ENCODE measurements at places on chromosomes 7 and 10.

DNA sequence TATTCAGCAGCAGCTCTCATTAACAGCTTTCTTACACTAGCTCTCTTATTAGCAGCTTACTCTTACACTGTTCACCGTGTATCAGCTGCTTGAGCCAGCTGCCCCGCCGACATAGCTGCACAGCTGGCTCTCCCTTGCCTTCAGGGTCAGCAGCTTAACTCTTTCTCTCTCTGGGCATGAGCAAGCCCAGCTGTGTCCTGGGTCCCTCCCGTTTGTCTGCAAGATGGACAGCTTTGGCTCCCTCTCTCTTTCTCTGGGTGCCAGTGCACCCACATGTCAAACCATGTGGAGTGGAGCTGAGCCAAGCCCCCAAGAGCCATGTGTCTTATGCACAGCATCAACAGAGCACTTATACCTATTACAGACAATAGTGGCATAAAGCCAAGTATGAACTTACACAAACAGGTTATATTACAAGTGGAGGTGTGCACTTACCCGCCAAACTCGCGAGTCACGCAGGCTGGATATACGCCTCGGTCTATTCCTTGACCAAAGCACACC, 35.7 kb upstream of the MTPAP start:
- peak; percentile 19 for DNase-seq

DNA sequence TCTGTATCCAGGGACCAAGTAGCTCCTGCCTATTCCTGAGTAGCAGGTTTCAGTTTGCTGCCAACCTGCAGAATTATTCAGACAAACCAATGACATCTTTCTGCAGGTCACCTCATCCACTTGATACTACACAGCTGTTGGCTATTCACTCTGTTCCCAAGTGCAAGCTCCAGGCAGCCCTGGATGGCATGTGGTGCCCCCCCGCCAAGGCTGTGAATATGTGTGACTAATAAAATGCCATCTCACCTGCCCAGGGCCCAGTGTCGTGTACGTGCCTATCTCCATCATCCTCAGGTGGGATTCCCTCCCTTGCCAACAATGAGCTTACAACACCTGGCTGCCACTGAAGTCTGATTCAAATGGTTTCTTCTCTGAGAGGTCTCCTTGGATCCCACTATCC, 125.8 kb downstream of the RAB11FIP2 start:
- no peak for DNase-seq

DNA sequence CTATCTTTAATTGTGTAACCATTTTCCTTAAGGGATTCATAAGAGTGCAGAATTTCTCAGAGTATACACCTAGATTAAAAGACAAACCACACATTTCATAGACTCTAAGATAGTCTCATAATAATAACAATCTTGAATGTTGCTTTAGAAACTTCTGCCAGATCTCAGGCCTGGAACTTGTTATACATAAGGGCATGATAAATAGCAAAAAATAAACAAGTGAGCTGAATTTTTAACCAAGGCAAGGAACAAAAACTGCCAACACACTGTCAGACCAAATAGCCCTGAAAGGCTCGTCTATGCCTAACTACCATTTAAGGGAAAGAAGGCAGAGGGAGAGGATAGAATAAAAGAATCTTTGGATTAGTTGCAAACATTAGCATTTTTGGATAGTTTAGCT, 65.8 kb upstream of the SEMA3C start:
- no peak for DNase-seq

DNA sequence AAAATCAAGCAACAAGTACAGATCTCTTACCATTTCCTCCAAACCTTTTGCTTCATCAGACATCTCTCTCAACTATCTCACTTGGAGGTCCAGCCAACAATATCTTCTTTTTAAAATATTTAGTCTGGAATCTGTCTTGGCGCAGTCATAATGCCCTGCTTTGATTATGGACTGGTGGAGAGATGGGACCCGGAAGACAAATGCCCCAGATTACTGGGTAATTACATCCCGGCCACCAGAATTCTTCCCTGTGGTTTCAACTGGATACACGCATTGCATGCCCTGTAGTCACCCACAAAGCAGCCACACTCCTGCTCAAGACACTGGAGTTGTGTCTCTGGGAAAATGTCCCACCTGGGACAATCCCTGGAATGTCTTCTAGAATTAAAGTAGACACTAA, 65.5 kb downstream of the BPGM start:
- no peak for DNase-seq

DNA sequence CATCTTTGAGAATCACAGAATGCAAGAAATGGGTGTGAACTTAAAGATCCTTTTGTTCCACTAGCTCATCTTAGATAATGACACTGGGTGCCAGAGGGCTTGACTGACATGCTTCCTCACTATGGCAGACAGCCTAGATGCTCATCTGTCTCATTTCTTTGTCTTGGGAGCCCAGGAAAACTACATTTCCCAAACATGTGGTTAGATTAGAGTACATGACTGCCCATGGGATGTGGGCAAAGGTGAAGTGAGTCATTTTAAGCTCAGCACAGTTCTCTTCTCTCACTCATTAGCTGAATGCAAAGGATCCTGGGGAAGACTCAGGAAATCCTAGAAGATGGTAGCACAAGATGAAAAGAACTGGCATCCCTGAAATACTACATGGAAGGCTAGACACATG, 32.5 kb upstream of the TBX20 start:
- DNase-seq: no peak

DNA sequence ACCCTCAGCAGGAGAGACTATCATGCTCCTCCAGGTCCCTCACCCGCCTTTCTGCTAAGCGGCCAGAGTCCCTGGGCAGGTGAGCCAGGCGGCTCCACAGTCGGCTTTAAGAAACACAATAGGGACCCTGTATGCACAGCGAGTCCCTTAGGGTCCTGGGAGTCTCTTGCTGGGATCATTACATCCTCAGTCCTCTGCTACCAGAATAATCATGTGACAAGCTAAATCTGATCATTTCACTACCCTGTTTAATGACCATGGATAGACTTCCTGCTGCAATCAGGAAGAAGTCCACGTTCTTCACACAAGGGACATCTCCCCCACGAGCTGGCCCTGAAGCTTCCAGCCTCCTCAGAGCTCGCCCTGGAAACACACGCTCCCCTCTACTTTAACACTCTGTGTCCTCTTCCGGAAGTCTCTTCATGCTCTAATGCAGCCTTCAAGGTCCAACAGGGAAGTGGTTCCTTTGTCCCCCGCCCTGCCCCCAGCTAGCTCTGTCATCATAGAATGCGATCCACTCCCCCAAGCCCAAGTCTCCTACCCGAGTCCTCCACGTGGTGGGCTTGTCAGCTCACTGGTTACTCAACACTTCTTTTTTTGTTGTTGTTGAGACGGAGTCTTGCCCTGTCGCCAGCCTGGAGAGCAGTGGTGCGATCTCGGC, 101.5 kb downstream of the RNF216 start:
- DNase-seq: no peak

DNA sequence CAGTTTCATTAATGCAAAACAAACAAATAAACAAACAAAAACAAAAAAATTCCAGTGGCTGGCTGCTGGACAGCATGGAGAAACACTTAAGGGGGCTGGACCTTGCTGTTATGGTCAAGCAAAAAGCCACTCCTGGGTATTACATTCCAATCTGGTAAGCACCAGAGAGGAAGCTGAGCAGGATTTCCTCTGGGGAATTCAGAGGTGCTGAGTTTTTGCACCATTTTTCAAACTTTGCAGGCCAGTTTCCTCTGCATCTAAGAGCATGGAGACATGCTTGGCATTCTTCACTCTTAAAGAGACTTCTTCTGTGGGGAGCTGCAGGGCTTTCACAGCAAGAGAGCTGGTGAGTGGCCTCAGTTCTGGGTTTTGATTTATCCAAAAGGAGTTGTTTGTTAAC, 84.5 kb downstream of the FZD1 start:
- DNase-seq: peak; percentile 22

- DNase-seq: no peak
Observed at GRCh38 chr10:116247691-116248090, 25.3 kb downstream of the GFRA1 start.
